ENCODE measurements at places on chromosomes 7 and 10. TPM values are rescaled to one million over a fixed set of nuclear protein-coding genes. Genes with fewer than 3 reads are reported as not detected.

DNA sequence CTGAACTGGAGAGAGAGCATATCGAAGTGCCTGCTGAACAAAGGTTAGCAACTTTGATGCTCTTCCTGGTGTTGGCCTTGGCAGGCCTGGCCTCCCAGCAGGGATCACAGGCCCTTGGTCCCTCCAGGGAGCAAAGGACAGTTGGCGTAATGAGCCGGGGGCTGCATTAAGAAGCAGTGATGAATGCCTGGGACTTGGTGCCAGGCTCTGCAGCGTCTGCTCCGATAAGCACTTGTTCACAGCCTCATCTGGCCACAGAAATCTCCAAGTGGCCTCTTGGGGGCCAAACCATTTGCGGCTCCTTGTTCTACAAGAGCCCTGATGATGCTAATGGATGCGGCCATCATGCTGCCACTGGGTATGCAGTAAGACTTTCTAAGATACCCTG, 31.8 kb downstream of the CRHR2 start:
- DNase-seq, result no peak

DNA sequence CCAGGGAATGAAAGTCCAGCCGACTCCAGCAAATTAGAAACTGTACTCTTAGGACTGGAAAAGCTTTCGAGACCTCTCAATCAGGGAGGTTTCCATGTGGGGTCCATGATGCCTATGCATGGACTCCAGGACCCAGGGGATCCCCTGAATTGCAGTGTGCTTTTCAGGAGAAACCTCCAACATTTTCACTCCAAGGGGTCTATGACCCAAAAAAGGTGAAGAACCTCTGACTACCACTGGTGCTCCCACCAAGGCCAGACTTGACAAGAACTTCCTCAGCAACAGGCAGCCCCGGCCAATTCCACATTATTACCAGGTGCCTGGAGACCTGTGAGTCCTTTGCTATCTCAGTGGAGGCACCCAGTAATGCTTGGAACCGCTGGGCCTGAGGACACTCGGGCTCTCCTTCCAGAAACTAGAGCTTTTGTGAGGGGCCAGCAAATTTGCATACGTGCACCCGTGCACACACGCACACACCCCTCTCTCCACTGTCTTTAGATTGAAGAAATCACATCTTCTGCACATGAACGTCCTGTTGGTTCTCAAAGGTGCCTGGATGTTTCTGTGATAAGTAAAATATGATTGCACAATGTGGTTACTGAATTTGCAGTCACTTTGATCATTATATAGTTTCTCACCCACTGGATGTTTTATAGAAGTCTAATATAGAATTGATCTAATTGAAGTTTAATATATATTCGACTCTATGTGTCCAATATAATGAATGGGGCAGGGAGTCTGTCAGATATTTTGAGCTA, 54.7 kb downstream of the SYPL1 start:
- no peak for DNase-seq

GRCh38 chr7:132497098-132497497, 79.2 kb downstream of the PLXNA4 start:
- DNase-seq, result no peak

Gene MYL10
- not detected for total RNA-seq

GRCh38 chr10:125049216-125049881, 107.4 kb downstream of the ZRANB1 start:
- no peak for DNase-seq

Gene GCC1
- total RNA-seq, result 7.3 TPM

- DNase-seq, result no peak
These were observed 82.5 kb downstream of the RTKN2 start for GRCh38 chr10:62185919-62186692.

Gene EVX1
- total RNA-seq, result not detected

GRCh38 chr10:131077724-131078123, 233.8 kb downstream of the TCERG1L start:
- DNase-seq, result no peak

GRCh38 chr7:148058753-148059152, 531.8 kb upstream of the C7orf33 start:
- no peak for DNase-seq

GRCh38 chr10:123563581-123563855, 102.6 kb upstream of the GPR26 start:
- no peak for DNase-seq

- DNase-seq, result no peak
These were observed 882 bp upstream of the CHCHD1 start for GRCh38 chr10:73780966-73781365.

Gene TRPV5
- total RNA-seq, result not detected

DNA sequence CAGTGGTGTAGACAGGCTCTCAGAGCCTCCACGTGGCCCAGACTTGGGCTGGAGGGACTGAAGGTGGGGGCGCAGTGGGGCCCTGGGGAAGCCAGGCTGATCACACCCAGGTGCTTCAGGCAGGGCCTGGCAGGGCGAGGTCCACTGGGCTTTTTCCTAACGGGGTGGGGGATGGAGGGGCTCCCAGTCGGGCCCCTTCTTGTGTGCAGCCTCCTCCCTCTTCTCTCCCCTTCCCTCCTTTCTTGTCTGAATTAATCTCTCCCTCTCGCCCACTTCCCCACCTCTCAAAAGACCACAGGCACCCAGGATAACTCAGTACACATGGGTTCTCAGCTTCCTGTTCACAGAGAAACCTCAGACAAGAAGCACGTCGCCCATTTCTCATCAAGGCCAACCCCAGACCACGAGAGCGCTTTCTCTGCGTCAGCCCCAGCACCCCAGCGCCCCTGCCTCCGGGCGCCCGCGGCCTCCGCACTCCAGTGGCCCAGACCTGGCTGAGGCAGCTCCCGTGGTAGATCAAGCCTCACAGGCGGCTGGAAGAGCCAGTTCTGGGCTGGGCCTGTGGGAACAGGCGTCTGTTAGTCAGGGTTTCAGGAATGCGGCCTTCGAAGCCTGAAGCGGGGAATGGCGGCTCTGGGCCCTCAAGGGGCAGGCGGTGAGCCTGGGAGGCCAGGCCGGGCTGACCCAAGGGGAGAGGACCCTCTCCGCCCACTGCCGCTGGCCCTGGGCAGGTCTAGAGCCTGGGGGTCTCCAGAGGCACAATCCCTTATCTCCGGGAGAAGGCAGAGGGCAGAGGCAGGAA, 50.6 kb downstream of the PWWP2B start:
- no peak for DNase-seq

- no peak for DNase-seq
These were observed 90.8 kb downstream of the JCAD start for GRCh38 chr10:29968585-29968984.

DNA sequence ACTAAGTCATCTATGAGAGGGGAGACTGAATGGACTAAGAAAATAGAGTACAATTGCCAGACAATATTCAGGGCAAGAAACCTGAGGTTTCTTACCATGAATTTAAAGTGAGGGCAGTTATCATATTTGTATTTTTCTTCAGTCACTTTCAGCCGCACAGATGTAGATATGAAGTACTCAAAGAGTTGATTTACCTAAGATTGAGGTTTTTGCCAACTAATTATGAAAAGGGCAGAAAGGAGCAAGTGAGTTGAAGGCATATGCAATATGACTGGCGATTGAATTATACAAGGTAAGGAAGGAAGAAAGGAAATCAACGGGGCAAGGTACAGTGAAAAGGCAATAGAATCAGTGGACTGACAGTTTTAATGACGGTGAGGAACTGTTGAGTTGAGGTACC, 17.8 kb downstream of the CNOT4 start:
- no peak for DNase-seq

GRCh38 chr7:22394739-22395138, 37.8 kb upstream of the RAPGEF5 start:
- DNase-seq, result no peak

GRCh38 chr10:127894146-127894545, 1.4 kb upstream of the CLRN3 start:
- DNase-seq, result no peak

DNA sequence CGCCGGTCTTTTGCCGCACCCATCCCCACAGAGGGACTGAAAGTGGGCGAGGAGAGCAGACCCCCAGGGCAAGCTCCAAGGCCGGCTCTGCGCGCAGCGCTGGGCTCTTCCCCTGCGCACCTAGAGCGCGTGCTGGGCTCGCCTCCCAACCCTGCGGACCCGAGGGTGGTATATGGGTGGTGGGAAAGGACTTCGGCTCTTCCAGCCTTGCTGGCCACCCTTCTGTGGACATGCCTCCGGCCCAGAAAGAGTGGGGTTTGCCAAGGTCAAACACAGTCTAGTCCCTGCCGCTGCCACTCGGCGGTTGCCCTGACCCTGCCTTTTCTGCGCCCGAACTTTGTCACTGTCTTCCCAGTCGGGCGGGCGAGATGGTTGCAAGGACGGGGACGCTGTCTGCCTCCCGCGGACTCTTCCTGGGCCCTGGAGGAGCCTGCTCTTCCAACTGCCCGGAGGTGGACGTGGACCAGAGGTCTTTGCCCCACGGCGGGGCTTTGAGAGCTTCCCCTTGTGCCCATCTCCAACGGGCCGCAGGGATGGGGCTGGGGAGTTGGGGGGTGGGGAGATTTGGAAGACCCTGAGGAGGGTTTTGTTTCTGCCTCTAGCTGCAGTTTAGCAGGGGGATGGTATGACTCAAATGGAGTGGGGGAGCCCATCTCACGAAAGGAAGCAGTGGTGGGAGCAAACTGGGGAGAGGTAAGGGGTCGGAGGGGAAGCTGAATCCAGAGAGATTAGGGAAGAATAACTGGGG, 1.5 kb downstream of the ADCY1 start:
- no peak for DNase-seq

Gene CFAP43
- not detected for total RNA-seq

DNA sequence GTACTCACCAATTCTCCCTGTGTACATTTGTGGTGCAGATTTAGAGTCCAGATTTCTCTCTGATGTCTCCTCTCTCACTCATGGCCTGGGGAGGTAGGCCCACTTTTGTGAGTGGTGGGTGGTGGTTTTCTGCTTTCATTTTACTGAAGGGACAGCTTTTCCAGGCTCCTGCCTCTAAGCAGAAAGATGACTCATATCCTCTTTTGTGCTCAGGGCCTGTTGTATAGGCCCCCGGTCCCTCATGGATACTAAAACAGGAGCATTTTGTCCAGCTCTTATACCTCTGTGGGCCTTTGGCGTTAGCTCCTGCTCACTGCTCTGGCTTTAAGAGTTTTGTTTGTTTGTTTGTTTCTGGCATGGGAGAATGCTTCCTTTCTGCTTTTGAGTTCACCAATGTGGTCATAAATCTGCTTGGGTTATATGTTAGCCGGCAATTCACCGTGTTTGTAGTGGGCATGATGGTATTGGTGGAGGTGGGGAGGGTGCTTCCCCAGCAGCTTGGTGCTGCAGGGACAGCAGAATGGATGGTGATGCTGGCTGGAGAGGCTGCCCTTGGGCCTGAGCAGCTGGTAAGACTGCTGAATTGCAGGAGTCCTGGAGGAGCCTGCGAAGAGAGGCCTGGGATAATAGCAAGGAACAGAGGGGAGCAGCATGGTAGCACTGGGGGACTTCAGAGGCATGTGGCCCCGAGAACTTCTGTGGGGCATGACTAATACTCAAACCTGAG, 468.7 kb downstream of the RPS24 start:
- no peak for DNase-seq

DNA sequence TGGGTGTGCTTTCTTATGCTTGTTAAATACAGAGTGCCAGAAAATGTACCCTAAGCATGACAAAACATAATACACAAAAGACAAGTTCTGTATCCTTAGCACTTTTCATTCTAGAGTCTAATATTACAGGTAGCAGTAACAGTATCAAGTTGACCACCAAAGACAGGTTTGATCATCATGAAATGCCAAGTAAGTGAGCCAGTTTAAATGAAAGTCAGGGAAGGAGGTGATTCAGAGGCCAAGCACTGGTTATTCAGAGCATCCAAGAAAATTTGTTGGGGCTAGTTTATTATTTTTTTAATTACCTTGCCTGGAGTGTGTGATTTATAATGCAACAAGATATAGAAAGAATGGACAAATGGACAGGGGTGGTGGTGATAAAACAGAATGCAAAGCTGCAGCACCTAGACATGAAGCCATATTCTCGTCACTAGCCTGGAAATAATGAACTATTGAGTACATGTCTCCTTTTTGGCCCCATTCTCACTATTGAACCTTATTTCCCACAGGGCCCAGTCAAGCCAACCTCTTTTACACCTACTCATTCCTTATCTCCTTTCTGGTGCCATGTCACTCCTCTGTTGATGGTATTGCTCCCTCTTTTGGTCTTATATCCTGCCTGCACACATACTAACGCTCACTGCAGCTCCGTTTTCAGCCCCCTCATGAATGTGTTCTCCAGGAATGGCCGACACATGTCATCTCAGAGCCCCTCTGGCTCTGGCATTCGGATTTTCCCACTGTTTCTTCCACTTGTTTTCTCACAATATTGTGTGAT, 78.6 kb upstream of the GLCCI1 start:
- DNase-seq, result no peak
